ENCODE measurements at places on chromosomes 2 and 18. TPM values are rescaled to one million over a fixed set of nuclear protein-coding genes. Genes with fewer than 3 reads are reported as not detected.
A peak's percentile ranks its signal among the peaks of the same experiment; 100 is the strongest.

The DAW1 gene
- 0.16 TPM for total RNA-seq

The SERPINB3 gene
- total RNA-seq: 0.16 TPM

The IL1F10 gene
- not detected for total RNA-seq

The TTN gene
- 153 TPM for total RNA-seq

The ALK gene
- total RNA-seq: 1.0 TPM

The UGT1A6 gene
- total RNA-seq: 17.6 TPM

DNA sequence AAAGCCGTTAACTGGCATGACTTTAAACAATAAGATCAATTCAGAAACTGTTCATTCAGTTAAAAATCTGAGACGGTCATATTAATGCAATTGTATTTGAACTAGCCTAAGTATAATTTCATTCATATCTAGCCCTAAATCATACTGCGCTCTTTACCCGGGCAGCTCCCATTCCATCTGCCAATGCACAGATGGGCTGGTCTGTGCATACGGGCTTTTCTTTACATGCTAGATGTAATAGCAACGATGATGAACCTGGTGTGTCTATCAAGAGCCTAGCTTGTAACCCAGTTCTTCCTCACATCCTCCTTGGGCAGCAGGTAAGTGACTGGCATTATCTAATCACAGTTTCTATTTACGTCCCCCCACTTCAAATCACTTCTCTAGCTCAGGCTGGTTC, 631.5 kb upstream of the KLHL29 start:
- DNase-seq: no peak

DNA sequence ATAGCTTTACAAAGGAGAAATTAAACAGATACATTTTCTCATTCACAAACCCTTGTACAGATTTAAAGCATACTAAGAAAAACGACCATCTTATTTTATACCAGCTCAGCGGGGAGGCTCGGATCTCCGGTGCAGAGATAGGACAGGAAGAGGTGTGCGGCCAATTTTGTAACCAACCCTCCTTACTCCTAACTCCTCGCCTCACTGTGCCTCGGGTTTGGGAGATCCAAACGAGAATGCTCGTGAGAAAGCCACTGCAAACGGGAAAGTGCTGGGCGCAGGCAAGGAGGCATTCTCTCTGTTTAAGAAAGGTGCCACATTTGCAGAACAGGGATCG, 1.2 kb downstream of the KDSR start:
- no peak for DNase-seq

- no peak for DNase-seq
Observed at GRCh38 chr2:190149908-190150307, 87.4 kb upstream of the MSTN start.

- peak; percentile 4 for DNase-seq
Observed at GRCh38 chr2:127811397-127812321, 688 bp upstream of the WDR33 start.

DNA sequence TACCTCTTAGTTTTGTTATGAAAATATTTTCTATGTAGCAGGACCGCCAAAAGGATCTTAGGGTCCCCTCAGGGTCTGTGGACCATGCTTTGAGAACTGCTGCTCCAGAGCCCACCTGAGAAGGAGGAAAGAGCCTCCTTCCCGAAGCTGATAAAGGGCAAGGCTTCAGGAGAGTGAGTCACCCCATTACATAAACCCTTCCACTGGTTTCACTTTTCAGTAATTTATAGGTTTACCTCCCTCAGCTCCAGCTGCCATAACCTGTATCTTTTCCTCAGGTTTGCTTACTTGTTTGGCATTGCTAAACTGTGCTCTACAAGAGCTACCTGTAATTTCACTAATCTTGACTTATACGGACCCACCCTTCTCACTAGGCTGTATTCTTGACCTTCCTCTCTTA, 6.6 kb downstream of the TTLL4 start:
- DNase-seq: no peak

GRCh38 chr18:46910856-46911255, 6.5 kb downstream of the PIAS2 start:
- no peak for DNase-seq
